ENCODE measurements at places on chromosomes 7 and 10. TPM values are rescaled to one million over a fixed set of nuclear protein-coding genes. Genes with fewer than 3 reads are reported as not detected.

DNA sequence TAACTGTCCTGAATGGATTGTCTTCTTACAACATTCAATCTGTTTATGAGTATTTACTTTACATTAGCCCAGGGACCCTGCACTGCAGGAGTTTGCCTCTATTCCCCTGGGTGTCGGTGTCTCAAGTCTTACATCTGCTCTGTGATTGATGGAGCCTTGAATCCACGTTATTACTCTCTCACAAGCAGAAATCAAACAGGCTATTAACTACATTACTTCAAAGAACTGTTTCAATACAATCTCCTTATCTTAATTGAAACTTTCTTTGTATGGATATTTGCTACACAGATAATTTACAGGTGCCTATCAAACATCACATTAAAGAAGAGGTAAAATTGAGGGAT lies 3.1 kb upstream of the ARID5B start:
- H3K36me3 ChIP-seq = no peaks in the 10 kb centered on the region
- no peak overlapping the region for H3K27ac ChIP-seq
- no peaks in the 10 kb centered on the region for H3K27me3 ChIP-seq
- H3K4me1 ChIP-seq = peaks cover 29% of the 10 kb centered on the region
- no peak for DNase-seq
- H3K4me3 ChIP-seq = no peak overlapping the region

DNA sequence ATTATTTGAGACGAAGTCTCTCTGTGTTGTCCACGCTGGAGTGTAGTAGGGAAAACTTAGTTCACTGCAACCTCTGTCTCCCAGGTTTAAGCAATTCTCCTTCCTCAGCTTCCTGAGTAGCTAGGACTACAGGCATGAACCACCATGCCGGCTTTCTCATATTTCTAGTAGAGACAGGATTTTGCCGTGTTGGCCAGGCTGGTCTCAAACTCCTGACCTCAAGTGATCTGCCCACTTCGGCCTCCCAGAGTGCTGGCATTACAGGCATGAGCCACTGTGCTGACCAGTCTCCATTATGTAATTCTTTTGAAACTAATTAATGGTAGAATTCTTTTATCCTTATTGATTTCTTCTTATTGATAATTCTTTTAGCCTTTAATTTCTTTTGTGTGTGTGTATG lies 32.5 kb downstream of the PCLO start:
- no peaks in the 10 kb centered on the region for H3K36me3 ChIP-seq
- no peak overlapping the region for H3K4me3 ChIP-seq
- DNase-seq = no peak
- H3K27me3 ChIP-seq = no peaks in the 10 kb centered on the region
- H3K27ac ChIP-seq = no peak overlapping the region

- H3K27ac ChIP-seq = peak overlapping the region; percentile 82
- no peaks in the 10 kb centered on the region for H3K36me3 ChIP-seq
- no peaks in the 10 kb centered on the region for H3K27me3 ChIP-seq
- H3K4me1 ChIP-seq = peaks cover 2% of the 10 kb centered on the region
These were observed 2.1 kb downstream of the GLCCI1 start for GRCh38 chr7:7970531-7971307.

GRCh38 chr7:130299866-130300265 lies 6.9 kb downstream of the CPA4 start:
- no peaks in the 10 kb centered on the region for H3K4me1 ChIP-seq
- no peaks in the 10 kb centered on the region for H3K36me3 ChIP-seq
- no peak for DNase-seq
- H3K27me3 ChIP-seq = no peaks in the 10 kb centered on the region
- H3K4me3 ChIP-seq = no peak overlapping the region
- no peak overlapping the region for H3K27ac ChIP-seq

DNA sequence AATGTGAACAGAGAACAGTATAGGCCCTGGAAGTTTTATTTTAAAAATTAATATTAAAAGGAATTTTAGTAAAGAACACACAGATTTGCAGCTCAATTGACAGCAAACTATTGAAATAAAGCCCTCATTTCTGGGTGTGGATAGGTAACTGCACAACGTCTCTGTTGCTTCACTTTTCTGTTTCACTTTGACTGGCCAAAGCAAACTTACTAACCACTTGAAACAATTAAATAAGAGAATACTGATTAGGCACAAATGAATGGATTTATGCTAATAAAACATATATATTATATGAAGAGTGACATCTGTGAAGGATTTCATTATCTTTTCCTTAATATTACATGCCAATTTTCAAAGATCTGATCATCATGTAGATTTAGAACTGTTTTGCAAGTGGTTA lies 11.9 kb downstream of the ZNF804B start:
- no peaks in the 10 kb centered on the region for H3K27me3 ChIP-seq
- no peak for DNase-seq
- H3K4me1 ChIP-seq = no peaks in the 10 kb centered on the region
- no peak overlapping the region for H3K4me3 ChIP-seq
- H3K27ac ChIP-seq = no peak overlapping the region

The FAM25A gene
- not detected for total RNA-seq

The PKD1L1 gene
- 0.59 TPM for total RNA-seq
